Liver (tissue), 10 donors: ENCODE measurements at places on chromosomes 16 and 17. TPM values are rescaled to one million over a fixed set of nuclear protein-coding genes. Genes with fewer than 3 reads are reported as not detected.

PRAC1 gene
- total RNA-seq: not detected

DNA sequence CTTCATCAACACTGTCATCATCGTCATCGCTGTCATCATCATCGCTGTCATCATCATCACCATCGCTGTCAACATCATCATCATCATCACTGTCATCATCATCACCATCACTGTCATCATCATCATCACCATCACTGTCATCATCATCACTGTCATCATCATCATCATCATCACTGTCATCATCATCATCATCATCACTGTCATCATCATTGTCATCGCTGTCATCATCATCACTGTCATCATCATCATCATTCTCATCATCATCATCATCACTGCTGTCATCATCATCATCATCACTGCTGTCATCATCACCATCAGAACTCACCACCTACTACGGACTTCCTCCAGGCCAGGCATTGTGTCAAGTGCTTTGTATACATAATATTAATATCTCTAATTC lies 160.6 kb downstream of the AIPL1 start:
- H3K36me3 ChIP-seq: no peaks in the 10 kb centered on the region
- H3K27me3 ChIP-seq: no peaks in the 10 kb centered on the region

PLA2G10 gene
- not detected for total RNA-seq

- no peak overlapping the region for H3K4me3 ChIP-seq
- H3K36me3 ChIP-seq: no peaks in the 10 kb centered on the region
- H3K4me1 ChIP-seq: no peaks in the 10 kb centered on the region
- no peak for DNase-seq
Observed at GRCh38 chr17:35293151-35293847, 50.4 kb downstream of the SLFN5 start.

DNA sequence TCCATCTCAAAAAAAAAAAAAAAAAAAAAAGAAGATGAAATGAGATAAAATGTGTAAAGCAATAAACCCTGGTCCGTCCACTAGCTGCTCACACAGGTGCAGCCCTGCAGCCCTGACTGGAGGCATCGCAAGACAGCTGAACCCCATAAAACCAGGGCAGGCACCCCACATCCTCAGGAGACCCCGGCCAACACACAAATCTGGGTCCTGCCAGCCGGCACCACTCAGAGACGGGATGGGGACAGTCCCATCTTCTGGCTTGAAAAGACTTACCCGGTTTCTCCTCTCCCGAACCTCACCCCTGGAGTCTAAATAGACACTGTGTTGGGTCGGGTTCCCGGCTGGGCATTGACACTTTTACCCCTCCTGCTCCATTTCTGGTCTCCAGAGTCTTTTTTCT lies 52.7 kb upstream of the TNRC6C start:
- DNase-seq: no peak
- peaks cover 3% of the 10 kb centered on the region for H3K27me3 ChIP-seq
- H3K27ac ChIP-seq: no peak overlapping the region
- H3K36me3 ChIP-seq: no peaks in the 10 kb centered on the region
- H3K4me3 ChIP-seq: no peak overlapping the region
- no peaks in the 10 kb centered on the region for H3K4me1 ChIP-seq

DNA sequence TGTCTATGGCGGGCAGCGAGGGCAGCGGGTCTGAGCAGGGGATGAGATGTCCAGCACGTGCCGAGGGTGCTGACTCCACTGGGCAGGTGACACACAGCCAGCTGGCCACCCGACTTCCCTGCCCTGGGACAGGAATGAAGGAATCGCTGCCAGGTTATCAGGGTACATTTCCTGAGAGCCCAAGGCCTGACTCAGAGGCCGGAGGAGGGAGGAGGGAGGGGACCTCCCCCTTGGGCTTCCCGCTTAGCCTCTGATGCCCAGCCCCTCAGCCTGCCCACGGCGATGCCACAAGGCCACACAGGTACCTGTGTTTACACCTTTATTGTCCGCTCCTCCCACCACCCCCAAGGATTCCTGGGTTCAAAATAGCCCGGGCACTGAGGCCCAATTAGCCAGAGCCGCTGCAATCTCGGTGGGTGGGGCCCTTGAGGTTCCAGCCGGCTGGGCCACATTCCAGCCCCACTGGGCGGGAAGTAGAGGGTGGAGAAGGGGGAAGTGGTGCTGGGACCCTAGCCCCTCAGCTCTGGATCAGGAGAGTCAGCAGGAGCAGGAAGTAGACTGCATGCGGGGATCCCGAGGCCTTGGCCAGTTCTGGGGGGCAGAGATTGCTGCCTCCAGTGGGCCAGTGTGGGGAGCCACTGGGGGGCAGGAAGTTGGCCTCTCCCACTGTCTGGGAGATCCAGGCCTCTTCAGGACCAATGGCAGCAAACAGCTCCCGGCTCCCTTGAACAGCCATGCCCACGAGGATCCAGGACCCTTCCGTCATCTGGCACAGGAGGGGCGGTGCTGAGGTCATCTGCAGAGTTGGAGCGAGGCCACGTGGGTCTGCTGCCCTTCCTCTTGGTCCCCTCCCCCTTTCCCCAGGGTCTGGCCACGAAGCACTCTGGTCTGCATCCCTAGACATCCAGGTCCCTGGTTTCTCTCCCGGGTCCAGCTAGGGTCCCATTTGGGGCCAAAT lies 3.4 kb upstream of the PRSS8 start:
- no peaks in the 10 kb centered on the region for H3K27me3 ChIP-seq
- H3K4me1 ChIP-seq: peaks cover 31% of the 10 kb centered on the region
- no peak overlapping the region for H3K27ac ChIP-seq
- no peak overlapping the region for H3K4me3 ChIP-seq
- no peak for DNase-seq
- H3K36me3 ChIP-seq: no peaks in the 10 kb centered on the region

DNA sequence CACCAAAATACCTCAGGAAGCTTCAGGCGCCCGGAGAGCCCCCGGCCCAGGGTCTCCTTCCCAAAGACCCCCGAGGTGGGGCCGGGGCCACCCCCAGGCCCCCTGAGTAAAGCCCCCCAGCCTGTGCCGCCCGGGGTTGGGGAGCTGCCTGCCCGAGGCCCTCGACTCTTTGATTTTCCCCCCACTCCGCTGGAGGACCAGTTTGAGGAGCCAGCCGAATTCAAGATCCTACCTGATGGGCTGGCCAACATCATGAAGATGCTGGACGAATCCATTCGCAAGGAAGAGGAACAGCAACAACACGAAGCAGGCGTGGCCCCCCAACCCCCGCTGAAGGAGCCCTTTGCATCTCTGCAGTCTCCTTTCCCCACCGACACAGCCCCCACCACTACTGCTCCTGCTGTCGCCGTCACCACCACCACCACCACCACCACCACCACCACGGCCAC lies 6.7 kb upstream of the TMEM88 start:
- peaks cover 16% of the 10 kb centered on the region for H3K4me1 ChIP-seq
- no peak for DNase-seq
- peaks cover 24% of the 10 kb centered on the region for H3K36me3 ChIP-seq
- H3K27ac ChIP-seq: no peak overlapping the region
- H3K27me3 ChIP-seq: no peaks in the 10 kb centered on the region

PRSS33 gene
- total RNA-seq: not detected

DNA sequence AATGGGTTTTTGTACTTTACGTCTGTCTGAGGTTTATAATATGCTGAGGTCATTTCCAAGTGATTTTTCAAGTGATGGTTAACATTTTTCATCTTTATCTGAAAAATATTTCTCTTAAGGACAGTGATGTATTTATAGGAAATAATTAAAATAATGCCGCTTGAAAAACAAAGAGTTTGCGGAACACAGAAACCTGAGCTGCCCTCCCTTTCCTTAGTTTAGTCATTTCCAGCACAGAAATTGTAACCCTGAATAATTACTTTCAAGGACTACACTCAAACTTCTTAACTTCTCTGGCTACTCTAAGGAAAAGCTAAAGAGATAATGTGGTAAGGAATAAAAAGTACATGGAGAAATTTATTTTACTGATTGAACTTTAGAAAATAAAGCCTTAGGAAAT lies 54.6 kb downstream of the MRTFB start:
- H3K4me1 ChIP-seq: peaks cover 3% of the 10 kb centered on the region
- no peak overlapping the region for H3K27ac ChIP-seq
- H3K4me3 ChIP-seq: no peak overlapping the region
- DNase-seq: no peak
- no peaks in the 10 kb centered on the region for H3K27me3 ChIP-seq

DNA sequence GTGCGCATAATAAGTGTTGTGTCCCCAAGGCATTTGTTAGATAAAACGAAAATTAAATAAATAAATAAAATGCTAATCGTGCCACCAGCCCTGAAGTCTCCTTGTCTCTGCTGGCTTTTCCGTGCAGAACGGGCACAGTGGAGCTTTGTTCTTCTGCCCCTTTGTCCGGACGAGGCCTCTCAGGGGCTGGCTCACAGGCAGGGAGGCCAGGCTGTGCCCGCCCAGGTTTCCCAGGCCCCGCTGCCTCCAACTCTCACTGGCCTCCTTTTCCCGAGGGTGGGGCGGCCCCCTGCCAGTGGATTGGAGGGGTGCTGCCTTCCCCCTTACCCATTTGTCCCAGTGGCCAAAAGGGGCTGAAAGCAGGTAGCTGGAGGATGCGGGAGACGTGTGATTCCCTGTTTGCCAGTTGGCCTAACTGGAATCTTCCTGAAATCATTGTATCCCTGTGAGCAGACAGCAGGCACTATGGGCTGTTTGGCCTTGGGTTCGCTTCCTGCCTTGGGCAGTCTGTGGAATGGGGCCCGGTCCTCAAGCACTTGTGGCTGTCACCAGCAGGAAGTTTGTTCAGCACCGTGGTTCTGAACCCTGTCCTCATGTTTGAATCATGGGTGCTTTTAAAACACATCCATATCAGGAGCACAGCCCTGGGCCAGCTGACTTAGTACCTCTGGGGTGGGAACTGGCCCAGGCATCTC lies 64.4 kb downstream of the KSR1 start:
- no peaks in the 10 kb centered on the region for H3K27me3 ChIP-seq
- H3K36me3 ChIP-seq: no peaks in the 10 kb centered on the region
- DNase-seq: no peak
- no peaks in the 10 kb centered on the region for H3K4me1 ChIP-seq
- no peak overlapping the region for H3K4me3 ChIP-seq

CD300A gene
- 9.0 TPM for total RNA-seq

DNA sequence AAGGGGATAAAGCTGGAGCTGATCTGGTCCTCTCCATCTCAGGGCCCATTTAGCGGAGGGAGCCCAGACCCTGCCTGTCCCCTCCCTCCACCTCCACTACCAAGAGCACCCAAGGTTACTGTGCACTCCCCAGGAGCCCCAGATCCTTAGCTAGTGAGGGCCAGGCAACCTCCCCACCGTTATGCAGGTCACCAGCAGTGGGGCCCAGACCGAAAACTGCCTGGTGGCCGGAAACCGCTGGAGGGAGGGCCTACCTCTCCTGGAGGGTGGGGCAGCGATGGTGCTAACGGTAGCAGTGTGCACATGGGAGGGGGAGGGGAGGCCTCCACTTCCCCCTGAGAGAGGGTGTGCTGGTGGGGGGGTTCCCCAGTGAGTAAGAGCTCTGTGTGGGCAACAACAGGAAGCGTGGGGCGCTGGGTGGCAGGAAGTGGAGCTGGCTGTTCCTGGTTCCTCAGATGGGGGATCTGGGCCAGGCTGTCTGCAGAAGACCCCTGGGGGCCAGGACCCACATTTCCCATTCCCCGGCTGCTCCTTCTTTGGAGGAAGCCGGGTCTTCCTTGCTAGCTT lies 4.4 kb downstream of the FMNL1 start:
- DNase-seq: peak; percentile 40
- no peaks in the 10 kb centered on the region for H3K27me3 ChIP-seq
- H3K36me3 ChIP-seq: no peaks in the 10 kb centered on the region
- no peak overlapping the region for H3K4me3 ChIP-seq

RAB37 gene
- total RNA-seq: 5.1 TPM

WNK4 gene
- 7.5 TPM for total RNA-seq

GRCh38 chr17:15382914-15383313 lies 41.5 kb upstream of the TEKT3 start:
- no peak overlapping the region for H3K27ac ChIP-seq
- no peaks in the 10 kb centered on the region for H3K36me3 ChIP-seq

DNA sequence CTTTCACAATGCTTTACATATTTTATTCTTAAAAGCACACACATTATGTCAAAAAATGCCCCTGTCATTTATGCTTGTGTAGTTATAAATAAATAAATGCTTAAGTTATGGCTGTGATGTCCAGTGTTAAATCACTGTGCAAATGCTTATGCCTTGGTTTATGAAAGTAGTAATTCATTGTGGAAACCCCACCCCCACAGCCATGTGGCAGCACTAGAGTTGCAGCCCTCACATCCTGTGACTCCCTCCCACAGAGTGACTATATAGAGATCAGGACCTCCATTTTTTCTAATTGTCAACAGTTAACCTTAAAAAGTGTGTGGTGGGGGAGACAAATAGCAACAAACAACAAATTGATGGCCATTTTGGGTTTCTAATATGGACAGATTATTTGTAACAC lies 2.4 kb downstream of the SKAP1 start:
- no peaks in the 10 kb centered on the region for H3K36me3 ChIP-seq
- peaks cover 3% of the 10 kb centered on the region for H3K27me3 ChIP-seq
- no peak for DNase-seq
- H3K4me3 ChIP-seq: no peak overlapping the region
- no peaks in the 10 kb centered on the region for H3K4me1 ChIP-seq

DNA sequence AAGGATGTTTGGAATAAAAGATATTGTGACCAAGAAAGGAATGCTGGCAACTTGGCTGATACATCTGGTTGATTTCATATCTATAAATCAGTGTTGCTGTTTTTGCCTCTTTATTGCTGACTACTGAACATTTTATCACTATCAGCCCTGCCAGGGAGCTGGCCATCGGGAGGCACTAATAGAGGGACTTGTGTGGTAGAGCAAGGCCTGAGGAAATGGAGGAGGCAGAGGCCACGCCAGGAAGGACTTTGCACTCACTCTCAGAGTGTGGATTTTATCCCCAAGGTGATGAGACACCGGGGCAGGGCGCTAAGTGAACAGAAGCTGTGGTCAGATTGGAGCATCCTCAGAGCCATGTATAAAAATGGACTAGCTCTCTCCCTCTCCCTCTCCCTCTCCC lies 9.3 kb upstream of the CYB561 start:
- no peak for DNase-seq
- H3K4me3 ChIP-seq: no peak overlapping the region
- no peaks in the 10 kb centered on the region for H3K4me1 ChIP-seq
- H3K27ac ChIP-seq: no peak overlapping the region

DNA sequence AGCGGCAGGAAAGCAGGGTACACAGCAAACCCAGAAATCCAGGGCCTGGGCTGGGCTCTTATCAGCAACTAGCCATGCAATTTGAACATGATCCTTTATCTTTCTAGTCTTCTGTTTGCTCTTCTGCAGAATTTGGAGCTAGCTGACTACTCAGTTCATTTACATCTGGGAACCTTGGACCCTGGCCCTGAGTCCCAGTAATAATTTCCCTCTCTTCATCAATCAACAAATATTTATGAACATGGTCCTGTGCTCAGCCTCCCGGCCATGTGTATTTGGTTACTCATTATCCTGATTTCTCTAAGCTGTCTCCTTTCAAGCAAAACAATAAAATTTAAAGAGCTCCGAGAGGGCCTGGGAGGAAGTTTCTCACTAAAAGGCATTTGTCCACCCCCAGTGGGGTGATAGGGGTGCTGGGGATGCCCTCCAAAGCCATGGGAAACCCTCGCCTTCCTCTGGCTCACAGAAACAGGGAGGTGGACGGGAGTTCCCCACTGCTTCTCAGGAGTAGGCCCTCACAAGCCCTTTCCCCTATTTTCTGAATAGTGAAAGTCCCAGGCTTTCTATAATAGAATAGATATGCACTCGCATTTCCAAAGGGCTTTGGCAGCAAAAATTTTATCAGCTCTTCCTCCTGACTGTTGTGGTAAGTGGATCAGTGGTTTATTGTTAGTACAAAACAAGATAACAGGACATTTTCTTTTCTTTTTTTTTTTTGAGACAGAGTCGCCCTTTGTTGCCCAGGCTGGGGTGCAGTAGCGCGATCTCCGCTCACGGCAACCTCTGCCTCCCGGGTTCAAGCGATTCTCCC lies 6.9 kb upstream of the WDR59 start:
- no peaks in the 10 kb centered on the region for H3K27me3 ChIP-seq
- H3K27ac ChIP-seq: peak overlapping the region; percentile 99
- H3K36me3 ChIP-seq: no peaks in the 10 kb centered on the region
- no peak overlapping the region for H3K4me3 ChIP-seq
